ENCODE measurements at places on chromosomes 4 and X. TPM values are rescaled to one million over a fixed set of nuclear protein-coding genes. Genes with fewer than 3 reads are reported as not detected.
A peak's percentile ranks its signal among the peaks of the same experiment; 100 is the strongest.

Gene TMEM175
- total RNA-seq = 38.6 TPM

GRCh38 chrX:71107245-71107644, 705 bp upstream of the CXorf65 start:
- H3K27me3 ChIP-seq = no peaks in the 10 kb centered on the region
- H3K4me3 ChIP-seq = peak overlapping the region; percentile 98

- DNase-seq = peak; percentile 7
- H3K27ac ChIP-seq = peak overlapping the region; percentile 90
- H3K27me3 ChIP-seq = no peaks in the 10 kb centered on the region
- peak overlapping the region; percentile 73 for H3K4me3 ChIP-seq
Observed at GRCh38 chrX:14497184-14497666, 32.1 kb upstream of the GLRA2 start.

DNA sequence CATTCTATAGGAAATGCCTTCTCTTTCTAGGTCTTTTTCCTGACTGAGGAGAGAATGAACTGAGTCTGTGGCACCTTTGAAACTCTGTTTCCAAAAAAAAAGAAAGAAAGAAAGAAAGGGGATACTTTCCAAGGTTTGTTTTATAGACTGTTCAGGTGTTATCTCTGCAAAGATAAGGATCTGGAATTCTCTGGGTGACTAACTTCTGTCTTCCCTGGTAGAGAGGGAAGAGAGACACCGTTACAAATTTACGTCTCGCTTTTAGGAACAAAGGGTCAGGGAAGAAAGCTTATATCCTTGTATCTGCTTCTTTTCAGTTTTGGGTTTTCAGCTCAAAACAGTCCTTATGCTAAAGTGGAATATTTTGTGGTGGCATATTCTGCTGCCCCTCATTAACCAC, 314.1 kb downstream of the RAPGEF2 start:
- H3K4me3 ChIP-seq = no peak overlapping the region
- no peak for DNase-seq
- H3K27ac ChIP-seq = no peak overlapping the region

DNA sequence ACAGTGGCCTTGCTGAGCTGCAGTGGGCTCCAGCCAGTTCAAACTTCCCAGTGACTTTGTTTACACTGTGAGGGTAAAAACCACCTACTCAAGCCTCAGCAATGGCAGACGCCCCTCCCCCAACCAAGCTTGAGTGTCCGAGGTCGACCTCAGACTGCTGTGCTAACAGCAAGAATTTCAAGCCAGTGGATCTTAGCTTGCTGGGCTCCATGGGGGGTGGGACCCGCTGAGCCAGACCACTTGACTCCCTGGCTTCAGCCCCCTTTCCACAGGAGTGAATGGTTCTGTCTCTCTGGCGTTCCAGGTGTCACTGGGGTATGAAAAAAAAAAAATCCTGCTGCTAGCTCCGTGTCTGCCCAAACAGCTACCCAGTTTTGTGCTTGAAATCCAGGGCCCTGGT, 168.9 kb upstream of the INTU start:
- H3K27me3 ChIP-seq = no peaks in the 10 kb centered on the region
- H3K4me3 ChIP-seq = no peak overlapping the region
- H3K36me3 ChIP-seq = no peaks in the 10 kb centered on the region

DNA sequence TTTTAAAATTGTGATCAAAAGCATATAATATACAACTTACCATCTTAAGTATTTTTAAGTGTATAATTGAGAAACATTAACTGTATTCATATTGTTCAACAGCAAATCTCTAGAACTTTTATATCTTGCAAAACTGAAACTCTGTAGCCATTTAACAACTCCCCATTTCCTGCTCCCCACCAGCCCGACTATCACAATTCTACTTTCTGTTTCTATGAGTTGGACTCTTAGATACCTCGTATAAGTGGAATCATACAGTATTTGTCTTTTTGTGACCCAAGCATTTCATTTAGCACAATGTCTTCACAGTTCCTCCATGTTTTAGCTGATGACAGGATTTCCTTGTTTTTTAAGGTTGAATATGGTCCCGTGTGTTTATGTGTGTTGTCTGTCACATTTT, 106.0 kb downstream of the LRBA start:
- H3K4me3 ChIP-seq = no peak overlapping the region
- DNase-seq = no peak

GRCh38 chrX:87338510-87338909, 179.1 kb upstream of the KLHL4 start:
- H3K4me1 ChIP-seq = no peaks in the 10 kb centered on the region
- H3K36me3 ChIP-seq = no peaks in the 10 kb centered on the region
- no peak for DNase-seq
- H3K27me3 ChIP-seq = no peaks in the 10 kb centered on the region

- peak overlapping the region; percentile 94 for H3K4me3 ChIP-seq
- peak; percentile 54 for DNase-seq
- peak overlapping the region; percentile 97 for H3K27ac ChIP-seq
- H3K4me1 ChIP-seq = peaks cover 34% of the 10 kb centered on the region
Observed at GRCh38 chrX:96685210-96686099, 813 bp downstream of the DIAPH2 start.

GRCh38 chr4:102529977-102530376, 28.8 kb downstream of the NFKB1 start:
- H3K27me3 ChIP-seq = no peaks in the 10 kb centered on the region
- peaks cover 83% of the 10 kb centered on the region for H3K4me1 ChIP-seq
- H3K27ac ChIP-seq = peak overlapping the region; percentile 52
- peaks cover 70% of the 10 kb centered on the region for H3K36me3 ChIP-seq
- no peak overlapping the region for H3K4me3 ChIP-seq

GRCh38 chr4:61995717-61996340, 795.7 kb downstream of the ADGRL3 start:
- no peak for DNase-seq
- H3K27me3 ChIP-seq = no peaks in the 10 kb centered on the region
- H3K27ac ChIP-seq = no peak overlapping the region
- no peaks in the 10 kb centered on the region for H3K4me1 ChIP-seq

DNA sequence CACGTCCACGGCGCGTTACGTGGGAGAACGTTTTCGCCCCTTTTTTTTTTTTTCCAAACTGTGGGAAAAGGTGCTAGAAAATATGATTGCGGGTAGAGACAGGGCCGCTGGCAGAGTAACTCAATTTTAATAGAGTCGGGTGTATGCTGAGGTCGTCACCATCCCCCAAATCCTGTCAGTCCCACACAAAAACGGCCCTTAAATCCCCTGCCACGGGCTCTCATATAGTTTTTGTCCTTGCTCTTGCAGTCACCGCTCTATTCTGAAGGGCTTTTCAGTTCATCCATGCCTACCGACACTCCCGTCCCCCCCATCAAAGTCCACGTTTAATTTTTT, 796 bp upstream of the MED14 start:
- peak overlapping the region; percentile 85 for H3K4me3 ChIP-seq
- H3K36me3 ChIP-seq = peaks cover 12% of the 10 kb centered on the region
- no peak for DNase-seq
- H3K4me1 ChIP-seq = peaks cover 28% of the 10 kb centered on the region
- H3K27ac ChIP-seq = peak overlapping the region; percentile 97

Gene ENPP6
- total RNA-seq = 0.47 TPM

DNA sequence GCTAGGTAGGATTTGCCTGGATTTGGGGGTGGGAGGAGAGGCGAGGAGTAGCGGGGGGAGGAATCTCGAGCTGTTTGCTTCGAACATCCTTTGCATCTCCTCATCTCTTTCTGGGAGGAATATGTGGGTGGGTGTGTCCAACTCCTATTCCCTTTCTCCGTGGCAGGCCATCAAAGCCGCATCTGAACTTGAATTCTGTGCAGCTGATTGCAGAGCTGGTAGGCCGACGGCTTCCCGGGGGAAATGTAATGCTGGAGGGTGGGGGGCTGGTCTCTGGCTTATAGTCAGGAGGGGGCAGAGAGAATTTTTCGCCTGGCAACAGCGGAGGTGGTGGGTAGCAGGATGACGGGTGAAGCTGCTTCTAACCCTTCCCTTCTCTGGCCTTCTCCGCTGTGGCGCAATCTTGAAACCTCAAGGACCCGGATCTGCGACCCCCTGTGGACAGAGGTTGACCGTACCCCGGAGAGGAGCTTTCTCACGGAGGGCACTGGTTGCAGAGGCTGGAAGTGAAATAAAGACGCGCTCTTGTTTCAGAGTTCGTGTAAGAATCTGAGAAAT, 628 bp downstream of the ZCCHC12 start:
- H3K27me3 ChIP-seq = peaks cover 57% of the 10 kb centered on the region
- no peaks in the 10 kb centered on the region for H3K36me3 ChIP-seq
- H3K27ac ChIP-seq = no peak overlapping the region
- H3K4me3 ChIP-seq = peak overlapping the region; percentile 30
- H3K4me1 ChIP-seq = peaks cover 11% of the 10 kb centered on the region
- DNase-seq = no peak

- H3K4me1 ChIP-seq = no peaks in the 10 kb centered on the region
- no peaks in the 10 kb centered on the region for H3K27me3 ChIP-seq
- no peak overlapping the region for H3K27ac ChIP-seq
- no peaks in the 10 kb centered on the region for H3K36me3 ChIP-seq
- no peak for DNase-seq
Observed at GRCh38 chr4:143302536-143302935, 34.1 kb upstream of the GAB1 start.

Data from activated CD4-positive, alpha-beta T cell treated with anti-CD3 and anti-CD28 coated beads, Interleukin-2, amount 10 ng/mL, durations not matched to agents 7 days and 5 days (primary cell).